ENCODE measurements at places on chromosomes 1 and 21.

DNA sequence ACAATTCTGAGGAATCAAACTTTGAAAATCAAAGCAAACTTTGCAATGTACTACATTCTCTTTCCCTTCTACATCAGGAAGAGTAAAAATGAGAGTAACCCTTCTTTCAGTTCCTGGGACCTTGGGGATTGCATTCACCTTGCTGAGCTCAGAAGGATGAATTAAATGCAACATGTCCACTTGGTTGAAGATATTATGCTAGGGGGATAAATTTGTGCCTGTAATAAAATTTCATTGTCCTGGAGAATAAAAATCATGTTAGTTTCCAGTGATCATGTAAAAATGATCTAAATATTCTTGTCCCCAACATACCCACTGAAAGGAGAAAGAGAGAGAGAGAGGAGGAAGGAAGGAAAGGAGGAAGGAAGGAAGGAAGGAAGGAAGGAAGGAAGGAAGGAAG lies 587.1 kb upstream of the NEGR1 start:
- no peak for DNase-seq

GRCh38 chr1:84370831-84371394 lies 27.4 kb upstream of the DNASE2B start:
- DNase-seq, result no peak

- no peak for DNase-seq
These were observed 14.5 kb upstream of the PRDM16 start for GRCh38 chr1:3054474-3054873.

DNA sequence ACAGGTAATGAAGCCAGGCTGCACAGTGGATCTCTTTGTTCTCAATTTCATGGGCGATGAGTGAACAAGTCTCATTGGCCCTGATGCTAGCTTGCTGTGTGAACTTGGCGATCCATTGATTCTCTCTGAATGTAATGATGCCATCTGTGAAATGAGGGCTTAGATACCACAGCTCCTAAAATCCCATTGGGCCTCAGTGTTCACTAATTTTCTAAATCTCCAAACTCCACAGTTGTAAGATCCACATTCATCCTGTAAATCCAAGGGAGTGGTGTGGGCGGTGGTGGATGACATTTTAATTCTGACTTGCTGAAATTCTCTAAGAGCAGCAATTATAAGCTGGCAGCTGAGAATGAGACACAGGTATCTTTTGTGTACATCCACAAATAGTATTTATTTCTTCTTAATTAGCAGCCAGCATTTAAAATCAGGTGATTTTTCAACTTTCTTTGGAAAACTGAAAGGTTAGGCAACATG lies 9.6 kb upstream of the ACTL8 start:
- DNase-seq, result no peak

GRCh38 chr1:180402001-180402400 lies 100.4 kb downstream of the ACBD6 start:
- no peak for DNase-seq

GRCh38 chr1:38746941-38747600 lies 112.5 kb downstream of the RRAGC start:
- no peak for DNase-seq

GRCh38 chr1:119808972-119809550 lies 2.2 kb downstream of the REG4 start:
- DNase-seq, result peak; percentile 78

DNA sequence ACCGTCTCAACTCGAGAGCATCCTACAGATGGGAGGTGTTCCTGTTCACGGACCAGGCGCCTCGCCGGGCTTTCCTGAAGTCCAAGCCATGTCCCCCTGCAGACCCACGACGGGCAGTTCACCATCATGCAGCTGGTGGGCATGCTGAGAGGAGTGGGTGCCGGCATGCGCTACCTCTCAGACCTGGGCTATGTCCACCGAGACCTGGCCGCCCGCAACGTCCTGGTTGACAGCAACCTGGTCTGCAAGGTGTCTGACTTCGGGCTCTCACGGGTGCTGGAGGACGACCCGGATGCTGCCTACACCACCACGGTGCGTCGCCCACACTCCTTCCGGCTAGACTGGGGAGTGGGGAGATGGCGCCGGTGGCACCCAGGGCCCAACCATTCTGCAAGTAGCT lies 35.4 kb downstream of the EPHA8 start:
- DNase-seq, result no peak

DNA sequence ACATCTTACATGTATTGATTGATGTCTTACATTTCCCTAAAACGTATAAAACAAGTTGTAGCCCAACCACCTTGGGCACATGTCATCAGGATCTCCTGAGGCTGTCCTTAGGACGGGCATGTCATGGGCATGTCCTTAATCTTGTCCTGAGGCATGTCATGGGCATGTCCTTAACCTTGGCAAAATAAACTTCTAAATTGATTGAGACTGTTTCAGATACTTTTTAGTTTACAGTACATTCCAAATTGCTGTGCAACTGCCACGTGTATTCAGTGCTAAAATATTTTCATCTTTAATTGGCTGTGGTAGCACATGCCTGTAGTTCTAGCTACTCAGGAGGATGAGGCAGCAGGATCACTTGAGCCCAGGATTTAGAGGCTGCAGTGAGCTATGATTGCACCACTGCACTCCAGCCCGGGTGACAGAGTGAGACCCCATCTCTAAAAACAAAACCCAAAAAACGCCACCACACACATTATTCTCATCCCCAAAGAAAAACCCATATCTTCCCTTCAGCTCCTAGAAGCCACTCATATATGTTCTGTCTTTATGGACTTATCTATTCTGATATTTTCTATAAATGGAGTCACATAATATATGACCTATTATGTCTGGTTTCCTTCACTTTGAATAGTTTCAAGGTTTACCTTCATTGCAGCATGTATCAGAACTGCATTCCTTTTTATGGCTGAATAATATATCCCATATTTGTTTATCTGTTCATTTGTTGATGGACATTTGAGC lies 96.0 kb upstream of the BTG3 start:
- DNase-seq, result no peak

DNA sequence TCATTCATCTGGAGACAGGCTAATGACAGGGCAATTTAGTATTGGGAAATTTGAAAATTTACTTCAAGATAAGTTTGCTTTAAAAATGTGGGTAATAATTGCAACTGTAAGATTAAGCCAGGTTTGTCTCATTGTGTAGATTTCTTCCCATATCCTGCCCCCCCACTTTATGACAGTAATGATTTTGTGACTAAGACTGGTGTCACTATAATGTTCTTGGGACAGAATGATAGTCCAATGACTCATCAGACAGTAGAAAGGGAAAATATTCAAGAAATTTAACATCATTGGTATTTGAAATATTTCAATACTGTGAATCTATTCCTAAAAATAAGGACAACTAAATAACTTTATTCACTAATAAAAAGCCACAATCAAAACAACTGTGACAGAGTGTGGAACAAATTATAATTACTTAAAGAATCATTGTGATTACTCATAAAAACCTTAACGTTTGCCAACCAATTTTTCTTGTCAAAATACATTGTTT lies 36.7 kb downstream of the FH start:
- no peak for DNase-seq

- DNase-seq, result no peak
These were observed 121.4 kb downstream of the PRDM16 start for GRCh38 chr1:3190256-3191041.

DNA sequence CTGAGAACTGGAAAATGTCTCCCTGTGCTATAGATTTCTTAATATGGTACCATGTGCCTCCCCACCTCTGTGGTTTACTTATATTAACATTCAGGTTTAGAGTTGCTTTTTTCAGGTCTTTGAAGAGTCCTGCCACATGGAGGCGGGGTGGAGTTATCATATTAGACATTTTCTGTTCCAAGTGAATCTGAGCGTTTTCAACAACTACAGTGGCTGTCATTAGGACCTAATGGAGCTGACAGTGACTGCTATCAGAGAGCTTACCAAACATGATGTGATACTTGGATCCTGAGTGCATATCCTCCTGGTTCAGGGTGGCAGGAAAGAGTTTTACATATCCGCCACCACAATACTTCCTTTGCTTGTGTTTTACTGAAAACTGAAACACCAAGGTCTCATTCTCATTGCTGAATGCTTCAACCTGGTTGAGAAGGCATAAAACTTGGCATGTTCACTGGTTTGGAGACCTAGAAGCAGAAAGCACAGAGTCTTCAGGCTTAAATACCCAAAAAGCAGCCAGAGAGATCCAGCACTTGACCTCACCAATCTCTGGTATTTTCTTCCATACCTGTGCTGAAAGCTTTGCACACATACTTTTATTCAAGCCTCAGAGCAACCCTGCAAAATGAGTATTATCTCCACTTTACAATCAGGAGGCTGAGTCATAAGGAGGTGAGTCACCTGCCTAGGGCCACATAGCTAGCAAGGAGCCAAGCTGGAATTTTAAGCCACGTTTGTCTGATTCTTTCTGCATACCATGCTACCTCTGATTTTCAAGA lies 47.4 kb upstream of the OSBPL9 start:
- DNase-seq, result no peak
